ENCODE measurements at places on chromosomes 13 and 19.
A peak's percentile ranks its signal among the peaks of the same experiment; 100 is the strongest.

GRCh38 chr13:51629491-51630287 is 45.4 kb downstream of the WDFY2 start:
- DNase-seq: no peak

DNA sequence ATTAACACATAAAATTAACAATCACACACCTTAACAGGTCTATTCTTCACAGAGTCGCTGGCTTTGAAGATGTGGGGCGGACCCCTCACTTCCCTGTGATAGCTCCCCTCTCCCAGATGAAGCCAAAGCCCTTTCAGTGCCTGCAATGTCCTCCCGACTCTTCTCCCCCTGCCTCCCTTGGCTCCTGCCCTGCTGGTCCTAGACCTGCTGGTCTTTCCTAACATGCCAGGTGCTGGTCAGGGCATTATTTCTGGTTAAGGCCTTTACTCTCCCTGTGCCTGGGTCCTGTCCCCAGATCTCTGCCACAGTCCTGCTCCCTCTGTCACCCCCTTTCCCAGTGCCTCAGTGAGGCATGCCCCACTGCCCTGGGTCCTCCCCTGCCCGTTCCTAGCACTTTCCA is 12.2 kb downstream of the ERICH6B start:
- DNase-seq: no peak

DNA sequence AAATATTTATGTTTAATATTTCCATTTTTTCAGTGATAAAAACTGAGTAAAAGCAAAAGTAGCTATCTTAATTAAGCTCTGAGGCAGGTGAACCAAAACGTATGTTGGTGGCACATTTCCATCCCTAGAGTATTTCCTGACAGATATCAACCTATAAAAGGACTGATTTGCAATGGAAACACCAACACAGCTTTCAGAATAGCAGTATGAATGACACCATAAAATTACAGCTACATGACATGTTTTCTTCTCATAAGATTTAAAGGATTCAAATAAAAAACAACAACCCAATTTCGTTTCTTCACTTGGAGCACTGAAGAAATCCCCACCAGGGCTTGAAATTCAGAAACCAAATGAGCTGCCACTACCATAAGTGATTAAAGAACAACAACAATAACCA is 194.4 kb downstream of the RFC3 start:
- DNase-seq: no peak

DNA sequence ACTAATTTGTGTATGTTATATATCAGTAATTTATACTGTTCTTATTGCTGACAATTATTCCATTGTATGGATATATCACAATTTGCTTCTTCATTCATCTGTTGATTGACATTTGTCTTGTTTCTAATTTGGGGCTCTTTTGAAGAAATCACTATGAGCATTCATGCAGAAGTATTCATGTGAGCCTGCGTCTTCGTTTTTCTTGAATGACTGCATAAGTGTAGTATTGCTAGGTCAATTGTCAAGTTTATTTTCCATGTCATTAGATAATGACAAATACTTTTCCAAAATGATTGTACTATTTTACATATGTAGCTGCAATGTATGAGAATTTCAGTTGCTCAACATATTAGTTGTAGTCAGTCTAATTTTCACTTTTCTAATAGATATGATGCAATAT is 1796.9 kb downstream of the SLITRK5 start:
- no peak for DNase-seq

GRCh38 chr19:40681039-40681438 is 9.4 kb downstream of the NUMBL start:
- DNase-seq: no peak

DNA sequence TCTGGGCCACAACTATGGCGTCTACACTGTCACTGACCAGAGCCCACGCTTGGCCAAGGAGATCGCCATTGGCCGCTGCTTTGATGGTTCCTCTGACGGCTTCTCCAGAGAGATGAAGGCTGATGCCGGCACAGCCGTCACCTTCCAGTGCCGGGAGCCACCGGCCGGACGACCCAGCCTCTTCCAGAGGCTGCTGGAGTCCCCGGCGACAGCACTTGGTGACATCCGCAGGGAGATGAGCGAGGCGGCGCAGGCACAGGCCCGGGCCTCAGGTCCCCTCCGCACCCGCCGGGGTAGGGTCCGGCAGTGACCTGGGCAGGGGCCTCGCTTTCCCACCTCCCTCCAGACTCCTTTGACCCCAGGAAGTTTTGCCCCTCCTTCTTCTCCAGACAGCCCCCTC is 7.6 kb downstream of the CILP2 start:
- DNase-seq: no peak

GRCh38 chr19:6811906-6812305 is 39.4 kb downstream of the VAV1 start:
- DNase-seq: peak; percentile 60

DNA sequence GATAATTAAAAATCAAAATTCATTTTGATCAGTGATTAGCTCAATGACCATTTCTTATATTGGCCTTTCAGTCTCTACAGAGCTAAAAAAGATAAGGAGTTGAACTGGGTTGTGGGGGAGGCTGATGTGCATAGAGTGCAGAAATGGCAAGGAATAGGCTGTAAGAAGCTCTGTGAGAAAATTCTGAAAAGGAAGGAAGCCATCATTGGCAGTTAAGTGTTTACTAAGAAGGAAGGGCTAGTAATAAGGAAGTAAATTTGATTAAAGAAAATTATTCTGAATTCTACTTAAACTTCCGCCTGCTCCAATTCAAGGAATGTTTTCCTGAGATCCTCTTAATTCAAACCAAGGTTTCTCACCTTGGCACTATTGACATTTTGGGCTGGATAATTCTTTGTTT is 187.5 kb downstream of the MZT1 start:
- no peak for DNase-seq

GRCh38 chr13:70363991-70364390 is 255.7 kb upstream of the KLHL1 start:
- DNase-seq: no peak

DNA sequence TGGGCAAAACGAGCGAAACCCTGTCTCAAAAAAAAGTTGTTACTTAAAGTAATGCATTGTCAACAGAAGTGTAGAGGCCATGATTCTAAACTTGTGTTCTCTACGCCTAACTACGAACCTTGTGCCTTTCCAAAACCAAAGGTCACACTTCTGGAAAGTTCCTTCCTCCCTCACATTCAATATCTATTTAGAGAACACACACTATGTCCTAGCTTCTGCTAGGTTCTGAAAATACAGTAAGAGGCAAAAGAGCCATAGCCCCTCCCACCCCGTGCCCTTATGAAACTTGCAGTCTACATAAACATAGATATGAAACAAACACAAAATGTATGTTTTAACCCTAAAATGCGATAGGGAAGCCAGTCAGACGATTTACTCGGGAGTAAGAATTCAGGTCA is 36.4 kb downstream of the RNF6 start:
- no peak for DNase-seq

GRCh38 chr13:98606296-98606695 is 29.4 kb upstream of the STK24 start:
- no peak for DNase-seq

GRCh38 chr13:99289271-99289670 is 17.9 kb downstream of the GPR183 start:
- no peak for DNase-seq

DNA sequence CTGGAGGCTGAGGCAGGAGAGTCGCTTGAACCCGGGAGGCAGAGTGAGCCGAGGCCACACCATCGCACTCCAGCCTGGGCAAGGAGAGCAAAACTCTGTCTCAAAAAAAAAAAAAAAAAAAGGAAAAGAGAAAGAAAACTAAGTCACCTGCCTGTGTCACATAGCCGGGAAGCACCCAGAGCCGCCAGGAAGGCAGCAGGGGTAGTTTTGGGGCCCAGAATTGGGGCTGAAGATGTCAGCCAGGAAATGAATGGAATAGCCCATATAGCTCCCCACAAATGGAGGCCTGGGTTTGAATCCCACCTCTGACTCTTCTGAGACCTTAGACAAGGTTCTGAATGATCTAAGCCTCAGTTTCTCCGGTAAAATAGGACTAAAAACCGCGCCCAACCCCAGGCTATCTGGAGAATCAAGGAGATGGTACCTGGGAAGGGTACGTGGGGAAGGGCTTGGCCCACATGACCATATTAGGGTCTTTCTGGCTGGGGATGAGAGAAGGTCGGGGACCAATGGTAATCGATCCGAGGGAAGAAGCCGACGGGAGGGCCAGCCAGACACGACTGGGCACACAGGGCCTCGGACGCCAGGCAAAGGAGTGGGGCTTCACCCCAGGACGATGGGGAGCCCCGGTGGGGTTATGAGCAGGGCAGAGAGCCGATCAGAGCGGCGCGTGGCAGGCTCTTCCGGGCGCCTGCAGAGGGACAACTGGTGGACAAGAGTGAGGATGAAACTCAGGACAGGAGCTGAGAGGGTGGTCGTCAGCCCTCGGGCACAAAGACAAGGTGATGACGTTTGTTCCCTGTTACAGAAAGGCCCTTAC is 14.4 kb downstream of the CCDC124 start:
- DNase-seq: no peak

DNA sequence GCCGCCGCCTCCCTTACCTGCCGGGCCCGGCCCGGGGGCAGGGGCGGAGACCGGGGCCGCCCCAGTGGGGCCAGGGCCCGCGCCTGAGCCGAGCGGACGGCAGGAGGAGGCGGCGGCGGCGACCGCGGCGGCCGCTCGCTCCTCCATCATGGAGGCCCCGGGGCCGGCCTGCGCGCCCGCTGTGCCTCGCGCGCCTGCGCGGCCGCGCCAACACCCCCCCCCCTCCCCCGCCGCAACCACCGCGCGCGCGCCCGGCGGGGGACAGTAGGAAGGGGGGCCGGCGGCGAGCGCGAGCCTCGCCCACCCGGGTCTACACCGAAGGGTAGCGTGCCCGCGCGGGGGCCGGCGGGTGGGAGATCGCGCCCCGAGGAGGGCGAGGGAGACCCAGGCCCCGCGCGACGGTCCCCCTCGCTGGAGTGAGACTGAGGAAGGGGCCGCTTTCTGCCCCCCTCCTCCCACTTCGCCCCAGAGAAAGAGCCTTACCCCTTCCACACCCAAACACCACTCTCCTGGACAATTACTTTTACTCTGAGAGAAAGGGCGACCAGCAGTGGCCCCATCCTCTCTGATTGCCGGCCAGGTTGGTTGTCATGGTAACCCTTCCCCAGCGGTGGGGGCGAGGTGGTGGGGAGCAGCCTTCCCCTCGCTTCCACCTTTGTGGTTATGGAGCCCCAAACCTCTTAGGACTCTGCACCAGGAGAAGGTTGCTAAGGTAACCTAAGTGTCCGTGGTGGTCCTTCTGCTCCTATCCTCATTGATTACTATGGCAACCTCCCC is at the start of gene STRN4:
Gene STRN4, minus strand, starts transcription at position 170 of the 777 bp plus-strand sequence. Its CDS starts 20 bp downstream, at position 150.
- DNase-seq: peak; percentile 44

DNA sequence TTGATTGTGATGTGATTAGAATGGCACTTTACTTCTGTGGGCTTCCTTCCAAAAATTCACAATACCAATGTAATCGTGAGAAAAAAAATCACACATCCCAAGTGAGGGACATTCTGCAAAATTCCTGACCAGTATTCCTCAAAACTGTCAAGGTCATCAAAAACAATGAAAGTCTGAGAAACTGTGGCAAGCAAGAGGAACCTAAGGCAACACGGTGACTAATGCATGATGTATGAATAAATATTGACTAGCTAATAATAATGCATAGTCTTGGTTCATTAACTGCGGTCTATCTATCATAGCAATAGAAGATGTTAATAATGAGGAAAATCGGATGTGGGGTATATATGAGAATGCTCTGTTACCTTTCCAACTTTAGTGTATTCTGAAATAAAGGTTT is 159.0 kb downstream of the RFC3 start:
- no peak for DNase-seq

DNA sequence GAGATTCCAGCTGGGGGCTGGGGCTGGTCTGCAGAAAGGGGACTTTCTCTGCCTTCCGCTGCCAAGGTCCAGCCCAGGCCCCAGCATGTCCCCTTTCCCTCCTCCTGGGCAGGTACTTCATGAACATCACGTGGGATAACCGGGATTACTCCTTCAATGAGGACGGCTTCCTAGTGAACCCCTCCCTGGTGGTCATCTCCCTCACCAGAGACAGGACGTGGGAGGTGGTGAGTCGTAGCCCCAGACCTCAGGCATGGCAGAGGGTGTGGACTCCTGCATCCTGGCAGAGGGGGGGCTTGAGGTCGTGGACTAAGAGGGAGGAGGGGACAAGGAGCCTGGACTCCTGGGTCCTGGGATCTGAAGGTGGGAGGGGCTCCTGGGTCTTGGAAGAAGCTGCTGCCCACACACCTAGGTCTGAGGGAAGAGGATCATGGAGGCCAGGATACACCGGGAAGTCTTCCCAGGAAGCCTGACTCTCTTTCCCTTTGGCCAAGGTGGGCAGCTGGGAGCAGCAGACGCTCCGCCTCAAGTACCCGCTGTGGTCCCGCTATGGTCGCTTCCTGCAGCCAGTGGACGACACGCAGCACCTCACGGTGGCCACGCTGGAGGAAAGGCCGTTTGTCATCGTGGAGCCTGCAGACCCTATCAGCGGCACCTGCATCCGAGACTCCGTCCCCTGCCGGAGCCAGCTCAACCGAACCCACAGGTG is 20.6 kb downstream of the GRIN2D start:
- no peak for DNase-seq

GRCh38 chr13:52141299-52141698 is 12.4 kb upstream of the NEK5 start:
- no peak for DNase-seq

GRCh38 chr13:102799426-102800144 is 666 bp downstream of the BIVM start:
- peak; percentile 14 for DNase-seq

DNA sequence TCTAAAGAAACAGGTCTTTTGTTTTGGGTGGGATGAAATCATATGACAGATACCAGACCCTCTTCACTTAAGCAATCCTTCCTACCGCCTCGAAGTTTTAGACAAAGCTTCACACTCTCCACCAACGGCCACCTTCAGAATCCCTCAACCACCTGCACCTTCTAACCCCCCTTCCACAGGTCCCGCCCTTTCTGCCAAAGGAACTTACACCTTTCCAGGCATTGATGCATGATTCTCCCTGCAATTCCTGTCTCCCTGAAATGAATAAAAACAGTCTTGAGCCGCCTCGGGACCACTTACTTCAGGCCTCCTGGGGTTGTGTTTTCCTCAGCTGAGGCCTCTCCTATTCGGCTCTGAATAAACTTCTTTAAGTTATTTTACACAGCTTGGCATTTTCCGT is 859 bp downstream of the ZNF433 start:
- DNase-seq: no peak

DNA sequence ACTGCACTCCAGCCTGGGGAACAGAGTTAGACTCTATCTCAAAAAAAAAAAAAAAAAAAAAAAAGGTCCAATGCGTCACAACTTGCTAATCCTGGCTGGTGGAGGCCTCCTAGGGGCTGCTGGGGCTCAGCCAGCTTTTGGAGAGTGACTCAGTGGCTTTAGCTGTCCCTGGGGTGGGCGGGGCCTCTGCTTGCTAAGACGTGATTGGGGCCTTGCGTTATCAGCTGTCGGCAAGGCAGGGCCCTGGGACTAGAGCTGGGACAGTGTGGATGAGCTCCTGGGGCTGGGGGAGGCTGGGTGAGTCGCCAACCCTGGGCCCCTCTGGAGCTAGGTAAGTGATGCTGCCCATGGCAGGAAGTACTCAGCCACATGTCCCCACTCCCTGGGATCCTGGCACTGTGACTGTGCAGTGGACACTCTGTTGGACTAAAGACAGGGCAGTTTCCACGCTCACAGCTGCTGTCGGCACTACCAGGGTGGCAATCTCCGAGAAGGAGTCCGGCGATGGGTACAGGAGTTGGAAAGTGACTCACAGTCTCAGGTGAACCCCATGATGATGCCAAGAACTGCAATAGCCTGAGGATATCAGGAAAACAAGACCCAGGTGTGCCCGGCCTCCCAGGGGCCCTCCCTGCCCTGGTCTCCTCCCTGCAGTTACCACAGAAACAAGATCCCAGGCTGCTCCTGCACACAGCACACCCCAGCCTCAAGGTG is 32.2 kb downstream of the F2RL3 start:
- no peak for DNase-seq

- DNase-seq: no peak
Observed at GRCh38 chr13:63643543-63643942, 2227.9 kb upstream of the PCDH20 start.
